ENCODE measurements at places on chromosomes 4 and X. TPM values are rescaled to one million over a fixed set of nuclear protein-coding genes. Genes with fewer than 3 reads are reported as not detected.

DNA sequence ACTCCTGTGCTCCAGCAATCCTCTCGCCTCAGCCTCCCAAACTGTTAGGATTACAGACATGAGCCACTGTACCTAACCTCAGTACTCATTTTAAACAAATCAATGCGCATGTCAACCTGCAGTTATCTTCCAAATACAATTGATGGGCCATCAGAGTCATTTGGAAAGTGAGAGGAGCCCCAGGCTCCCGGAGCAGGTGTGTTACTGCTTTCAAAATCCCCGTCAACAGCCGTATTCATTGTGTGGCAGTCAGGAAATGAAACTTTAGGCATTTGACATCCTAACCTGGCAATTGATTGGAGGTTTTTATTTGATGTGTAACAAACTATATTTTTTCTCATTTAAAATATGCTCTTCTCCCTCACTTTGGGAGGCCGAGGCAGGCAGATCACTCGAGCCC lies 623.6 kb upstream of the TENM3 start:
- no peak overlapping the region for H3K4me3 ChIP-seq
- H3K4me1 ChIP-seq, result no peaks in the 10 kb centered on the region
- DNase-seq, result no peak
- H3K27me3 ChIP-seq, result no peaks in the 10 kb centered on the region
- no peak overlapping the region for H3K27ac ChIP-seq

- no peak overlapping the region for H3K27ac ChIP-seq
- no peak for DNase-seq
- H3K4me1 ChIP-seq, result no peaks in the 10 kb centered on the region
- no peaks in the 10 kb centered on the region for H3K36me3 ChIP-seq
- no peak overlapping the region for H3K4me3 ChIP-seq
These were observed 13.9 kb downstream of the NIPAL1 start for GRCh38 chr4:48030470-48030869.

DNA sequence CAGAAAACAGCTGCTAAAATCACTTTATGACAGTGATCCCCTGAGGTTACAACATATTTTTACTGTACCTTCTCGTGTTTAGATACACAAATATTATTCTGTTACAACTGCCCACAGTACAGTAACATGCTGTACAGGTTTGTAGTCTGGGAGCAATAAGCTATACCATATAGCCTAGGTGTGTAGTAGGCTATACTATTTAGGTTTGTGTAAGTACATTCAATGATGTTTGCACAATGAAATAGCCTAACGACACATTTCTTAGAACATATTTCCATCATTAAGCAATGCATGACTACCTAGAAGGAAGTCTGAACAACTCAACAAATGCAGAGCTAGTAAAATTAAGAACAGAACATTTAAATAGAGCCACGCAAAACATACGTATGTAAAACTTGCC lies 112.7 kb downstream of the ZAR1 start:
- H3K4me3 ChIP-seq, result no peak overlapping the region
- DNase-seq, result no peak
- no peak overlapping the region for H3K27ac ChIP-seq
- no peaks in the 10 kb centered on the region for H3K27me3 ChIP-seq
- H3K36me3 ChIP-seq, result peaks cover 20% of the 10 kb centered on the region

DNA sequence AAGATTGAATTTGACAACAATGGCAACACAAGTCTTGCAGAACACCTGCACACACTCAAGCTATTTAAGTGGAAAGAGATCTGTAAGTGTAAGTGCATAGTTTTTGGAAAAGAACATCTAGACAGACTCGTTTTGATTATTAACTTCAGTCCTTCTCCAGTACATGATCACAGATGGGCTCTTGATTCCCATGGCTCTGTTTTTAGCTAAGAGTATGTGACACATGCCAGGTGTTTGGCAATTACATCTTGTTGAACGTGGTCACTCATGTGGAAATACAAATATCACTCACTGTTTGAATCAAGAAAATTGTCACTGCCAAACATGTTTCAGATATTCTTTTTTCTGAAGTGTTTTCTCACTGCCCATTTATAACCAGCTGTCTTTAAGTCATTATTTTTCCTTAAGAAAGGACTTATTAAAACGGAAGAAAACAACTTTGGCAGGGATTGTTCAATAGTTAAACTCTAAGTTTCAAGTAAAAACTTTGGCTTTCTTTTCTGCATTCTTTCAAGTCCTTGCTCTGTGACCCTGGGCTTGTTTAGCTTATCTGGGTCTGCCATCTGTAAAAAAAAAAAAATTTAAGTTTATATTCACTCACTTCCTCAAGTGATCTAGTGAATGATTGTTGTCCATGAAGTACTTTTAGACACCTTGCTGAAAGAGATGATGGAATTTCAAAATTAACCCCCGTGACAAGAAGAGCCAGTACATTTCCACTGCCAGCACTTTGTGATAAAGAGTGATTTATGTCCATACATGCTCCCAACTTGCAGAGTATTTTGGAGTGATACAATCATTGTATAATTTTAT lies 125.4 kb downstream of the ATXN3L start:
- no peak overlapping the region for H3K4me3 ChIP-seq
- H3K36me3 ChIP-seq, result no peaks in the 10 kb centered on the region
- DNase-seq, result no peak
- no peak overlapping the region for H3K27ac ChIP-seq
- no peaks in the 10 kb centered on the region for H3K27me3 ChIP-seq

DNA sequence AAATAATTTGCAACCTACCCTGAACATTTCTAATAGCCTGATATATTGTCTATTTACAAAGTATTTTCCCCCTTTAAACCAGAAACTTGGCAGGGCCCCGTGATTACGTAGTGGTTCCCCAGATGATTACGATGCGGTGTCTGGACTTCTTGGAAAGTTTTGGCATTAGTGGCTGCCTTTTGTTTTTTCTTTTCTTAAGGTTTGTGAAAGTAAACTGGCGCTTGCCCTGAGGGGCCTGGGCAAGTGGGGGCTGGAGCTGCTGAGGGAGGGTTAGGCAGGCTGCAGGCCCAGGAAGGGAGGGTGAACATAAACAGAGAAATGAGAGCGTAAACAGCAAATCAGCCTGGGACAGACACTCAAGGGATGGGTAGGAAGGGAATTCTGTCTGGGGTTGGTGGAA lies 123.6 kb upstream of the MSX1 start:
- H3K4me1 ChIP-seq, result no peaks in the 10 kb centered on the region
- H3K4me3 ChIP-seq, result no peak overlapping the region
- H3K36me3 ChIP-seq, result no peaks in the 10 kb centered on the region
- DNase-seq, result no peak
- H3K27me3 ChIP-seq, result no peaks in the 10 kb centered on the region
- no peak overlapping the region for H3K27ac ChIP-seq

DNA sequence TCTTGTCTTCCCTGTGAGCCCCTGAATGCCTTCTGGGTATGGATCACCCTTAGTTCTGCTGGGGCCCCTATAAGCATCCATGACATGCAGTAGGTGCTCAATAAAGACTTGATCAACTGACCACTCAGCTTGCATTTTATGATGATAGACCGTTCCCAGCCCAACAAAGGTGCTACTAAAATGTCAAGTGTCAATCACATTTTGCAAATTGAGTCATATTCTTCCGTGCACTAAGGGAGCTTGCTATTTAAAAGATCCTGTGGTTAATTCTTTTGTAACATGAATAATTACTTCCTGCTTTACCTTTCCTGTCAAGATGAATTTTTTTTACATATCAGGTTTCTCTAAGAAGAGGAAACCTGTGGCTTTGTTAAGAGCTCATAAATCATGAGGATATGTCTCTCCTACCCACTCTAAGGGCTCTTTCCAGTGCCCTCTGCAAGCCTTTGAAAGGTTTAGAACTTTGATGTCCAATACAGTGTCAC lies 47.6 kb downstream of the SH3KBP1 start:
- peaks cover 13% of the 10 kb centered on the region for H3K4me1 ChIP-seq
- no peak overlapping the region for H3K27ac ChIP-seq
- no peaks in the 10 kb centered on the region for H3K27me3 ChIP-seq
- H3K4me3 ChIP-seq, result peak overlapping the region; percentile 40
- H3K36me3 ChIP-seq, result no peaks in the 10 kb centered on the region
- peak; percentile 45 for DNase-seq

PLXNB3 gene
- total RNA-seq, result 0.97 TPM

SLC25A53 gene
- 10.2 TPM for total RNA-seq

Measured in naive thymus-derived CD4-positive, alpha-beta T cell (primary cell).